ENCODE measurements at places on chromosomes 16 and 17. TPM values are rescaled to one million over a fixed set of nuclear protein-coding genes. Genes with fewer than 3 reads are reported as not detected.

Gene FCSK
- total RNA-seq = 16.8 TPM

Gene VMO1
- 1.9 TPM for total RNA-seq

Gene KIF18B
- total RNA-seq = 5.6 TPM

Gene UNK
- total RNA-seq = 35.1 TPM

Gene AANAT
- total RNA-seq = not detected

DNA sequence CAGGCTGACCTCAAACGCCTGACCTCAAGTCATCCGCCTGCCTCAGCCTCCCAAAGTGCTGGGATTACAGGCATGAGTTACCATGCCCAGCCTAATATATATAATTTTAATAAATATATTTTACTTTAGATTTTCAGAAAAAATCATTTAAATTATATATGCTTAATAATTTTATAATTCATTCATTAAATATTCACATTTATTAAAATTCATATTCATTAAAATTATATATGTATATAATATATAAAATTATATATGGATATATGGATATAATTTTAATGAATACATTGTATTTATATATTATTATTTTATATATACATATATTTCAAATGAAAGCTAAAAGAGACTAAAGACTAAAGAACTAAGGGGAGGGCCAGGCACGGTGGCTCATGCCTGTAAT is 29.4 kb downstream of the COPRS start:
- H3K27me3 ChIP-seq = no peaks in the 10 kb centered on the region
- no peak overlapping the region for H3K4me3 ChIP-seq
- DNase-seq = no peak
- H3K36me3 ChIP-seq = peaks cover 1% of the 10 kb centered on the region
- no peak overlapping the region for H3K27ac ChIP-seq

DNA sequence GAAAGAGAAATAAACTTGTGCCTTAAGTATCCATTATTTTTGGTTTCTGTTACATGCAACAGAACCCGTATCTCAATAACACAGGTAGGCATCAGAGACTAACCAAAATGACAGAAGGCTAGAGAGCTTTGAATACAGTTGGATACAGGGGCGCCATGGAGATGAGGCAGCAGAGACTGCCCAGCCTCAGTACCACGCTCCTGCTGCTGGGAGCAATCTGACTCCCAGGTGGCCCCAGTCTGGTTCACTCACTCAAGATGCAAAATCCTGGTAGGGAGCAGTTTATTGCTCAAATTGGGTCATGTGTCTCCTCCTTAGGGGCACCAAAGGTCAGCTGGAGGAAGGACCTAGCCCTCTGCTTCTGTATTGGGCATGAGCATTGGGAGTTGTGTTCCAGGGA is 218.9 kb downstream of the USP22 start:
- H3K27ac ChIP-seq = no peak overlapping the region
- no peak overlapping the region for H3K4me3 ChIP-seq
- H3K4me1 ChIP-seq = peaks cover 2% of the 10 kb centered on the region
- peaks cover 10% of the 10 kb centered on the region for H3K27me3 ChIP-seq

DNA sequence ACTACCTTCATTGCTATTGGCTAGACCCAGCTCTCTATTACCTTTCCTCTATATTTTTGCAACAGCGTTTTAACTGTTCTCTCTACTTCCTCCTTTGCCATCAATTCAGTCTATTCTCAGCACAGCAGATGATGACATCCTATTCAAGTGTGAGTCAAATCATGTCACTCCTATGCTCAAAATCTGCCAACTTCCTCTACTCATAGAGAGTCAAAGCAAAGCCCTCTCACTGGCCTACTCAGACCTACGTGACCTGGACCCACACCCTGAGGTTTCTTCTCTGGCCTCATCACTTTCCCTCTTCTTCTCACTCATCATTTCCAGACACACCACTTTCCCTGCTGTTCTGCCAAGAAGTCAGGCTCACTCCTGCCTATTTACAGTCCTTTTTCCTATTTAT is 289.0 kb upstream of the AXIN2 start:
- H3K36me3 ChIP-seq = peaks cover 12% of the 10 kb centered on the region
- DNase-seq = no peak
- peaks cover 18% of the 10 kb centered on the region for H3K4me1 ChIP-seq

- H3K36me3 ChIP-seq = peaks cover 31% of the 10 kb centered on the region
- H3K4me1 ChIP-seq = peaks cover 29% of the 10 kb centered on the region
- H3K27me3 ChIP-seq = no peaks in the 10 kb centered on the region
- H3K27ac ChIP-seq = no peak overlapping the region
Observed at GRCh38 chr17:57260325-57261083, 4.2 kb downstream of the MSI2 start.

- H3K27ac ChIP-seq = no peak overlapping the region
- DNase-seq = no peak
- no peaks in the 10 kb centered on the region for H3K27me3 ChIP-seq
Observed at GRCh38 chr16:75570396-75571065, 4.4 kb downstream of the GABARAPL2 start.

- H3K4me3 ChIP-seq = no peak overlapping the region
- H3K4me1 ChIP-seq = peaks cover 41% of the 10 kb centered on the region
- no peaks in the 10 kb centered on the region for H3K27me3 ChIP-seq
- DNase-seq = no peak
Observed at GRCh38 chr16:68286153-68287074, 22.1 kb downstream of the SLC7A6 start.

DNA sequence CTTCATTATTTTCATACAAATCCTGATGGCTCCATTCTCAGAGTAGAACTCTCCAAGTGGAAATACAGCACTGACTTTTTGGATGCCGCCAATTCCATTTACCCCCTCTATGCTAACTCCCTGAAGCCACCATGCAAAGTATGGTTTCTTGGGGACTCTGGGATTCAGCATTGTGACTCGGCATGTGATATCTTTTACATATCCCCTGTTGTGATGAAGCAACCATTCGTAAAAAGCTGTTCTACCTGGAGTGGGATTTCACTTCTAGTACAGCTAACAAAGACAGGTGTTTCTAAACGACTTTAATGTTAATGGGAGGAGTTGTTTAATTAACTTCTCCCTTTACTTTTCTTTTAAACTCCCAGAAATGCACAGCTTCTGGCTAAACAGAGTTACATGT is 533.5 kb downstream of the RBFOX1 start:
- H3K36me3 ChIP-seq = no peaks in the 10 kb centered on the region
- H3K27ac ChIP-seq = no peak overlapping the region
- H3K4me1 ChIP-seq = no peaks in the 10 kb centered on the region
- no peaks in the 10 kb centered on the region for H3K27me3 ChIP-seq
- no peak overlapping the region for H3K4me3 ChIP-seq

GRCh38 chr16:83227336-83227735 is 580.4 kb upstream of the HSBP1 start:
- H3K36me3 ChIP-seq = no peaks in the 10 kb centered on the region
- peaks cover 4% of the 10 kb centered on the region for H3K4me1 ChIP-seq
- no peaks in the 10 kb centered on the region for H3K27me3 ChIP-seq
- no peak overlapping the region for H3K4me3 ChIP-seq

DNA sequence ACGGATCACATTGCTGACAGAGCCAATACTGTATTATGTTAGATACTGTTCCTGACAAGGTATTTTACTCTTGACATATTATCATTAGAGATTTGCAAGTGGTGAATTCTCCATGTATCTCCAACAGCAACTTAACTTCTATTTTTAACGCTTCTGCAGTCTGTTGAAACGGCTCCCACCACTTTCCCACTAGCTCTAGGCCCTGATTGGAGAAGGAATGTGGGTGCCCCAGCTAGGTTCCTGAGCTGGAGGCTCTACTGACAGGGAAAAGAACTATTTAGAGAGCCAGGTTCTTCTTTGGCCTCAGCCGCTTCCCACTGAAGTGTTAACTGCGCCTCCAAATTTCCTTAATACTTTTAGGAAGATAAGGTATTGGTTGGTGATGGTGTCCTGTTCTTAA is 191.8 kb downstream of the RBFOX1 start:
- no peaks in the 10 kb centered on the region for H3K4me1 ChIP-seq
- H3K27ac ChIP-seq = no peak overlapping the region
- no peak overlapping the region for H3K4me3 ChIP-seq
- no peaks in the 10 kb centered on the region for H3K27me3 ChIP-seq

DNA sequence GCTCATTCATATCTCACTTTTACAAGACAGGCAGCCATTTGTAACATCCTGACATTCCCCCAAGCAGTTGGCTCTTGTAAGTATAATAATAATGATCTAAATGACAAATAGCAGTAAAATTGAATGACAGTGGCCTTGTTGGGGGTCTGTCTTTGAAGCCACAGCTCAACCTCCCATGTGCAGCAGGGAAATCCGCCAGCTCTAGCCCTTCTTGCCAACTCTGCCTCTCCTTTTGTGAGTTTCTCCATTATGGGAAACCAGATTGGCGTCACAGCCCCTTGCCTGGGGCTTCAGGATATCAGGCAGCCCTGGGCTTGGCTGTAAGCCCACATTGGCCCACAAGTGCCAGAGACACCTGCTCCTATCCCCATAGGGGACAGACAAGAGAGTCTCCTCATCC is 70.4 kb upstream of the CACNG5 start:
- no peak overlapping the region for H3K27ac ChIP-seq
- H3K4me1 ChIP-seq = no peaks in the 10 kb centered on the region
- no peak overlapping the region for H3K4me3 ChIP-seq
- peaks cover 16% of the 10 kb centered on the region for H3K36me3 ChIP-seq

- H3K4me3 ChIP-seq = peak overlapping the region; percentile 77
- no peaks in the 10 kb centered on the region for H3K36me3 ChIP-seq
- H3K4me1 ChIP-seq = peaks cover 57% of the 10 kb centered on the region
- peak overlapping the region; percentile 95 for H3K27ac ChIP-seq
- H3K27me3 ChIP-seq = no peaks in the 10 kb centered on the region
Observed at GRCh38 chr17:45129940-45130680, 2.2 kb downstream of the PLCD3 start.

DNA sequence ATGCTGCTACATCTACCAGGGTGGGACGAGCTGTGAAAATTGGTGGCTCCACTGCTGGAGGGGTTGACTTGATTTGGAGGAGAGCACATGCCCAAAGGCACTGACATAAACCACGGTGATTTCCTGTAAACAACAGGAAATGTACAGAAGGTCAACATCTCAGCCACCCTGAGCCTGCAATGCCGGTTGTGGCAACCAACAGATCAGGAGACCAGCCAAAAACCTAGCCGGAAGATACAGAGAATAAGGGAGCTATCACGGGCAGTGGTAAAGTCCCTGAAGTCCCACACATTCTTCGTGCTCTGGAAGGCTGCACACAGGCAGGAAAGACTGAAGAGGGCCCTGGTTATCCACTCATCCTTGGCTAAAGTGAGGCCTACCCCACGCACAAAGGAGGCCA is 56.2 kb downstream of the ADCY9 start:
- peaks cover 26% of the 10 kb centered on the region for H3K36me3 ChIP-seq
- H3K4me1 ChIP-seq = peaks cover 17% of the 10 kb centered on the region
- no peak overlapping the region for H3K4me3 ChIP-seq
- H3K27ac ChIP-seq = no peak overlapping the region
- peak; percentile 54 for DNase-seq

- H3K36me3 ChIP-seq = no peaks in the 10 kb centered on the region
- H3K27ac ChIP-seq = no peak overlapping the region
- peaks cover 21% of the 10 kb centered on the region for H3K27me3 ChIP-seq
- DNase-seq = no peak
- H3K4me1 ChIP-seq = no peaks in the 10 kb centered on the region
Observed at GRCh38 chr17:45756266-45756991, 27.7 kb upstream of the CRHR1 start.

DNA sequence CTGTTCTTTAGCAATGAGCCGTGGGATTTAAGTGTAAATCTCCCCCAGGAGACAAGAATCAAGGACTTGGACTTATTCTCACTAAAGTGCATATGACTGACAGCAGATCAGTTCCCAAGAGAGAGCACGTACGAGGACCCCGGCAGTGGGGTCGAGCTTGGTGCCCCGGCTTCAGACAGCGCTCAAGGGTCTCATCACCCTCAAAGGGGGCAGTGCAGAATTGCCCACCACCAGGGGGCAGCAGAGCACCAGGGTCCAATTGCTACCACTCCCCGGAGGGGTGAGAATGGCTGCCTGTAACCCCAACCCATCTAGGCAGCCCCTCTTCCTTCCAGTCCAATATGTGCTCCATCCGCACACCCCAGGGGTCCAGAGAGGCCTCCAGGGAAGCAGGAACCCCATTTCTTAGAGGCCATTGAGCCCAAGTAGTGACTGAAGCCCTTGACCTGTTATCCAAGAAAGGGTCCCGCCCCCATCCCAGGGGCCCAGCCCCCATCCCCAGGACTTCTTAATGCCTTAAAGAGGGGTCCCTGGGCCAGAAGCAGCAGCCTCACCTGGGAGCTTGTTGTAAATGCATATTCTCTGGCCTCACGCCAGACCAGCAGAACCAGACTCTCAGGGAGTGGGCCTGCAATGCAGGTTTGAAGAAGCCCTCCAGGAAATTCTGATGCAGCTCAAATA is 86.1 kb downstream of the ZDHHC7 start:
- no peak overlapping the region for H3K27ac ChIP-seq
- peaks cover 6% of the 10 kb centered on the region for H3K27me3 ChIP-seq
- H3K36me3 ChIP-seq = no peaks in the 10 kb centered on the region

- no peaks in the 10 kb centered on the region for H3K36me3 ChIP-seq
- DNase-seq = peak; percentile 80
- H3K27ac ChIP-seq = no peak overlapping the region
- peaks cover 11% of the 10 kb centered on the region for H3K27me3 ChIP-seq
- H3K4me1 ChIP-seq = no peaks in the 10 kb centered on the region
Observed at GRCh38 chr17:5706577-5707210, 122.4 kb upstream of the NLRP1 start.

- no peak for DNase-seq
- no peaks in the 10 kb centered on the region for H3K27me3 ChIP-seq
- no peak overlapping the region for H3K27ac ChIP-seq
- no peaks in the 10 kb centered on the region for H3K36me3 ChIP-seq
Observed at GRCh38 chr16:389352-389751, 7.6 kb upstream of the PGAP6 start.

- DNase-seq = no peak
- H3K27me3 ChIP-seq = no peaks in the 10 kb centered on the region
- H3K4me3 ChIP-seq = no peak overlapping the region
- no peak overlapping the region for H3K27ac ChIP-seq
Observed at GRCh38 chr17:66248285-66248684, 19.1 kb upstream of the APOH start.

DNA sequence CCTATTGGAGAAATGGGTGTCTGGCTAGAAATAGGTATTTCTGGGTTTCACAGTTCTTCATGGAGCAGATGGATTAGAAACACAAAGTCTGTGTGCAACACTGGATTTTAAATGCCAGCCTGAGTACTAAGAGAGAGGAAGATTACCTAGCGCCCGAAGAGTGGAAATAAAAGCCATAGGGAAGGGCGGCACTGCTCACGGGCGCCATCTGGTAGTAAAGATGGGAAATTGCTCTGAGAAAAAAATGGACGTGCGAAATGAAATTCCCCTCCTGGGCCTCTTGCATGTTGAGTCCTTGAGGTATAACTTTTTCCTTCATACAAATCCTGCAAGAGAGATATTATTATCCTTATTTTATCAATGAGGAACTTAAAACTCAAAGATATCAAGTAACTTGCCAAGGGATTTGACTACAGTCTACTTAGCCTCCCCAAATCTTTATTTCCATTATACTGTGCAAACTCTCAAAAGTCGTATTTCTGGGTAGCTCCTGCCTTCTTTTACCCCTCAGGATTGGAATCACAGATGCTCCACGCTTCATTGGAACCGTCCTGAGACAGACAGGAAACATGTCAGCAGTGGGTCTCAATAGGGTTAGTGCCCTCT is 72.8 kb downstream of the MMD start:
- H3K4me3 ChIP-seq = no peak overlapping the region
- DNase-seq = peak; percentile 81
- H3K27ac ChIP-seq = no peak overlapping the region
- peaks cover 31% of the 10 kb centered on the region for H3K27me3 ChIP-seq
- H3K36me3 ChIP-seq = no peaks in the 10 kb centered on the region

GRCh38 chr16:31253642-31254045 is 6.1 kb upstream of the ITGAM start:
- no peak for DNase-seq
- no peak overlapping the region for H3K4me3 ChIP-seq
- H3K36me3 ChIP-seq = no peaks in the 10 kb centered on the region
- no peaks in the 10 kb centered on the region for H3K4me1 ChIP-seq
- no peak overlapping the region for H3K27ac ChIP-seq

GRCh38 chr16:16868727-16869126 is 489.8 kb downstream of the NPIPA7 start:
- H3K4me3 ChIP-seq = no peak overlapping the region
- no peaks in the 10 kb centered on the region for H3K36me3 ChIP-seq
- peaks cover 3% of the 10 kb centered on the region for H3K4me1 ChIP-seq
